Activated CD4-positive, CD25-positive, alpha-beta regulatory T cell treated with anti-CD3 and anti-CD28 coated beads, Interleukin-2, amount 50 U/mL, for 72 hours (primary cell): ENCODE measurements at places on chromosomes 11 and 22.

DNA sequence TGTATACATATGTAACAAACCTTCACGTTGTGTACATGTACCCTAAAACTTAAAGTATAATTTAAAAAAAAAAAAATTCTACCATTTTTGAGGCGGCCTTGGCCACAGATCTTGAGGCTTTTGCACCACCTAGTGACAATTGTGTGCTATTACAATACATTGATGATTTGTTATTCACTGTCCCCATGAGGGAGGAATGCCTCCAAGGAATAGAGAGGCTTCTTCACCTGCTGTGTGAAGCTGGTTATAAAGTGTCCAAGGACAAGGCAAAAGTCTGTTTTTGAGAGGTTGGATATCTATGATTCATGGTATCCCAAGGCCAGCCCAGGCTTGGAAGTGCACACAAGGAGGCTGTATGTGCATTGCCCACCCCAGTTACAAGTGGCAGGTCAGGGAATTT, 30.7 kb downstream of the SLC22A25 start:
- no peak for DNase-seq

DNA sequence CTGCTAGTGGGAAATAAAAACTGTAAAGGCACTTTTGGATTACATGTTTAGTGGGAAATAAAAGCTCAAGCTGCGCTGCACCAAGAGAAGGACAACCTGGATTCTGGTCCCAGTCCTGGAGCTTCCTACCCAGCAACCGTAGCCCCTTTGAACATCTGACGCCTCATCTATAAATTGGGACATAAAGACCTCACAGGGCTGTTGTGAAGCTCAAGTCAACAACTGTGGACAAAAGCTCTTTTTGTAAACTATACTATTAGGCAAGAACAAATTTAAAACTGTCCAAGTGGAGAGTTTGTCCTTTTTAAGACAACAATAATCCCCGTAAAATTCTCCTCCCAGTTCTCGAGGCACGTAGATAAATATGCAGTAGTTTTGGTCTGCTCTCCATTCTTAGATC, 17.6 kb upstream of the PCF11 start:
- no peak for DNase-seq

DNA sequence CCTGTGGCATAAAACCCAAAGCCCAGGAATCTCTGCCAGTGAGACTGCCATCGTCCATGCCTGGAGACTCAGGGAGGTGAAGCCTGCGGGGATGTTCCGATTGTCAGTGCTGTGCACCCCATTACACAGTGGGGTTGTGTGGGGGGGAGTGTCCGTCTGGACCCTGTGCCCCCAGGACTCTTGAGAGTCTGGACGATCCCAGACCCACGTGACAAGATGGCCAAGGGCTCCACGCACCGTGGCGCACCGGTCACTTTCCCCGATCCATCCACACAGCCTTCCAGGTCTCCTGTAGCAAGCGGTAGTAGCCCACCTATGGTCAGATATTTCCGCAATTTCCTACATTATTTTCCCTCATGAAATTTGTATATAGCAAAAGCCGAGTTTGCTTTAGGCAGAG, 20.9 kb upstream of the NRGN start:
- no peak for DNase-seq

DNA sequence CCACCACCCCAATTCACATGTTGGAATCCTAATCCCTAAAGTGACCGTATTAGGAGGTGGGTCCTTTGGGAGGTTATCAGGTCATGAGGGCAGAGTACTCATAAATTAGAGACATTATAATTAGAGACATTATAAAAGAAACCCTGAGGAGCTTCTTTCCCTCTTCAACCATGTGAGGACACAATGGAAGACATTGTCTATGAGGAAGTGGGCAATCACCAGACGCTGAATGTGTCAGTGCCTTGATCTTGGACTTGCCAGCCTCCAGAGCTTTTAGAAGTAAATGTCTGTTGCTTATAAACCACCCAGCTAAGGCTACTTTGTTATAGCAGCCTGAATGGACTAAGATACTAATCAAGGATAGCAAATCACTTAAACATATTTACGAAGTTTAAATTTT, 14.8 kb downstream of the GAB2 start:
- no peak for DNase-seq

DNA sequence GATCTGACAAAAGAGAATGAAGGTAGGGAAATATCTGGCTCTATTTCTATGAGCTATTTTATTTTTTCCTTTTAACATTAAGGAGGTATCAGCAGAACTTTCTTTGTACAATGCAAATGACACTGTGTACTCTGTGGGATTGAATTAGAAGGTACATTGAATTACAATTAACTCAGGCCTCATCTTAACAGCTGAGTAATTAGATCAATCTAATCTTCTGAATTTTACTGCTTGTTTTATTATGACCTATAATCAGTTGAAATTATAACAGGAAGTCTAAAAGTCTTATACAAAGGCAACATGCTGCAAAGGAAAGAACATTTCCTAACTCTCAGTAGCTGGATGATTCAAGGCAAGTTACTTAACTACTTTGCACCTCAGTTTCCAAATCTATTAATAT, 69.8 kb downstream of the RELT start:
- DNase-seq = no peak

DNA sequence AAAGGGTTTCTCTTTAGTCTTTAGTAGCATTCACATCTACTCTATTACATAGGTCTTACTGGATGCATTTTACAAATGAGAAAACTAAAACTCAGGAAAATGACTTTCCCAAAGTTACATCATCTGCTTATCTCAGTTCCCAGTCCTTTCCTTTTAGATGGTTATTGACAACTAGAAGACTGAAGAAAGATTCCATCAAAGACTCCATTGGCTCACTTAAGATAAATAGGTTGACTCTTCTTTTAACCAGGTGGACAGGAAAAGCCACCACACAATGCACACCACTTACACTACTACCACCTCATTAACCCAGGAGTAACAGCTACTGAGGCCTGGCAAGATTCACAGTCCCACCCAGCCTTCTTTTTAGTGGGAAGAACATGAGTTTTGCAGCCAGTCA, 123.6 kb downstream of the TRIM44 start:
- no peak for DNase-seq

DNA sequence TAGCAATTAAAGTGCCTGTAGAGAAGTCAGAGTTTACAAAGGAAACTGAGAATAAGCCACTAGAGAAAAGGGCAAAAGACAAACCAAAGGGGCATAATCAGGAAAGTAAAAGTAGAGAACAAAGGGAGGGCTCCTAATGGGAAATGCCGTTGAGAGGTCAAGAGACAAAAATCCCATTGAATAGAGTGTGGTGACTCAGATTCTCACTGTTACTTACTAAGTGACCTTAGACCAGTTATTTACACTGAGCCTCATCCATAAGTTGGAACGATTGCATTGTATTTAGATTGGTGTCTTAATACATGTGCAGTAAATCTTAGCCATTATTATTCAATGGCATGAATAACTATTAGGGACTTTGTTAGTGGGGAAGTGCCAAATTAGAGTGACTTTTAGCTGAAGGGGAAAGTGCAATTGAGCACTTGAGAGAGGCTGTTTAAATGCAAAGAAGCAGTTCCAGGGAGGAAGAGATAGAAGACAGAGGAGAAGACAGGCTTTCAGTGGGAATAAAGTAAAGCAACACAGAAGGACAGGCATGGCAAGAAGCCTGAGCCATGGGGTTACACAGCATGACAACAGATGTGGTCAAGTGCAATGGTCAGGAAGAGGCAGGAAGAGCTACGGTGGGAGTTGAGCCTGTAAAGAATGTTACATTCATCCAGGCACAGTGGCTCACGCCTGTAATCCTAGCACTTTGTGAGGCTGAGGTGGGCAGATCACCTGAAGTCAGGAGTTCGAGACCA, 82.6 kb downstream of the UBASH3B start:
- DNase-seq = no peak

GRCh38 chr22:28514321-28514821, 165.3 kb downstream of the TTC28 start:
- DNase-seq = no peak

DNA sequence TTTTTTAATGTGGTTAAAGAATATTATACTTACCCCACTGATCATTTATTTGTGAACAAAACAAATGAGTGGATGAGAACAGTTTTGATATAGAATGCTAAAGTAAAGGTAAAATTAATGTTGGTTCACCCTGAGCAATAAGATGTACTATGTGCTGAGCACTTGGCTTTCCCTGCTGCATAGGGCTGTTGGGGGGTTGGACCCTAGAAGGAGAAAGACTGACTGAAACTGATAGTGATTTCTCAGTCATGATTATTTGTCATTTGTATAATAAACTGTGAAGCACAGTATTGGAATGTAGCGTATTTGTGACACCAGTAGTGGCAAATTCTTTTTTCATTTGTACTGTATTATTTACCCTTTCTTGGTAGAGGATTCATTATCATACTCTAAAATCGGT, 63.3 kb downstream of the PRMT3 start:
- no peak for DNase-seq

DNA sequence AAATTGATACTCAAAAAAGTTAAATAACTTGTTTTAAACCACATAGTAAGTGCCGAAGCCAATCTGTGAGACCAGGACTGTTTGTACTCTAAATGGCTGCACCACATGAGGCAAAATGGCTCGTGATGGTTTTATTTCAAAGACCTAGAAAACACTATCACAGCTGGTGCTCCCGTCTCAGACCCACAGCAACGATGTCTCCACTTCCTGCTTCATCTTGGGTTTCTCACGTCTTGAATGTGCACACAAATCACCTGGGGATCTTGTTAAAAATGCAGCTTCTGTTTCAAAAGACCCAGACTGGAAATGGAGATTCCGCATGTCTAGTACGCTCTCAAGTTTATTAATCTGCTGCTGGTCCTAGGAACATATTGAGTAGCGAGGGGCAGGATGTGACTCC, 1.2 kb downstream of the CD3E start:
- DNase-seq = no peak

- no peak for DNase-seq
These were observed 737.1 kb downstream of the KCNA4 start for GRCh38 chr11:29279716-29280115.

DNA sequence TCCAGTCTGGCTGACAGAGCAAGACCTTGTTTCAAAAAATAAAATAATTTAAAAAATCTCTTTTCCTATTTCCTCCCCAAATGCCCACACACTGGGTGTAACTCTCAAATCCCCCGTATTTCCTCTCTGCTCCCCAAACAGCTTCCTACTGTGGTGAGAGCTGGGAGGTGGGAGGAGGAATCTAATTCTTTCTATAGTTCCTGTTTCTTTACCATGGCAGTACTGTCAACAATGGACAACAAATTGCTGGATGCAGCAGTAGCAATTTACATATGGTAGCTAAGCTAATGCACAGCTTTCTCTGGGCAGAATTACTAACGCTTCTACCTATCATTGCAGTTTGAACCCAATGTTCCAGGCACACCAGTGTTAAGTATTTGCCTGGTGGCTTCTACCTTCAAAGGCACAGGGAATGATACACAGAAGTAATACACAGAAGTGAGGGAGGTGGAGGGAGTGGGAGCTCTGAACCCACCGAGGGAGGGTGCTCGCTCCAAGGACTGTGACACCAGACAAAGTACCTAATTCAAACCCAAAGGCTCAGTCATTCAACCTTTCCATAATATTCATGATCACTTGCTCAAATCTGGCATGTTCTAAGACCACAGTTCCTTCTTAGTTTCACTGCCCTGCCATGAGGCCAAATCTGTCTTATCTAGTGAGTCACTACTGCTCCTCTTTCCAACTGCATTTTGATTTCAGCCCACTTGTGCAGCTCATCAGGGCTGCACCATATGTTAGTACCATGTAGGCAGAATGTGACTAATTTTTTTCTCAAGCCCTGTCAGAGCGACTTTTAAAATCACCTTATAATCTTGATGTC, 37.9 kb downstream of the CELF1 start:
- DNase-seq = no peak

DNA sequence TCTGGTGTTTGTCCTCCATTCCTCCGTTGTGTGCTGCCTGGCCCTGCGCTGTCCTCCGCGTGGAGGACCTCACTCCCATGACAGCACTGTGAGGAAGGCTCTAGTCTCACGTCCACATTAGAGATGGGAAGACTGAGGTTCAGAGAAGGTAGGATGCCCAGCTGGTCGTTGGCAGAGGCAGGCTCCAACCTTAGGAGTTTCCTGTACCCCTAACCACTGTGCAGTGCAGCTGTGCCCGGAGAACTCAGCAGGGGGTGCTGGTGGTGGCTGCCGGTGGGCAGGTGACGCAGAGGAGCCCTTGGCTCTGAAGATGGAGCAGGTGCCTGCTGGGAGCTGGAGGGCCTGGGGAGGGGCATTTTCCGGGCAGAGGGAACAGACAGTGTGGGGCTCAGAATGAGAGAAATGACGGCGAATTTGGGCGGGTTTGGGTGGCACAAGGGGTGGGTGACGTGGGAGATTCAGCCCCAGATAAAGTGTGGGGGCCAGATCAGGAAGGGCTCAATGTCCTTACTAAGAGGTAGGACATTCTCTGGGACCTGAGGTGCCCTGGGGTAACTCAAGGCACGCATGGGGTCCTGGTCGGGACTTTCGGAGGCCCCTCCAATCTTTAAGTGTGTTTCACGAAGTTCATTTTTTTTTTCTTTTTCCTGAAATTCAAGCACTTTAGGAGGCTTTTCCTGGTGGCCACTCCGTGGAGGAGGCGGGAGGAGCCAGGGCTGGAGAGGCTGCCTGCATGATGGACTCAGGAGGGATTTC, 535.0 kb downstream of the TBC1D22A start:
- DNase-seq = no peak

GRCh38 chr11:102287964-102288724, 29.1 kb upstream of the BIRC3 start:
- DNase-seq = no peak

DNA sequence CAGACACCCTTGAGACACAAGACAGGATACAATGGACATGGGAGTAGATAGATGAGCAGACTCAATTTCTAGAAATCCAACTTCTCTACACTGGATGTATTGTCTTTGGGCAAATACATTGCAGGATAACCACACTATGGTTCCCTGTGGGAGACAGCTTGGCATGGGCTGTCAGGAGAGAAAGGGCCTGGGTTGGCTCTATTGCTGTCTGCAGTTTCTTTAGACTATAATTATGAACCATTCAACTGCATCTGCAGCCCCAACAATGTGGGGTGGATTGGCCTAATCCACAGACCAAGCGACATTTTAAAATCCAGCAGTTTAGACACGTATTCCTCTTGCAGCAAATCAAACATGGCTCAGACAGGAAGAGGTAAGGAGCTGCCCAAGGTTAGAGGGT, 60.3 kb downstream of the ETS1 start:
- no peak for DNase-seq

- DNase-seq = no peak
These were observed 48.2 kb downstream of the HIRA start for GRCh38 chr22:19383292-19383691.

- no peak for DNase-seq
These were observed 6.6 kb downstream of the PITPNM1 start for GRCh38 chr11:67498544-67498972.

DNA sequence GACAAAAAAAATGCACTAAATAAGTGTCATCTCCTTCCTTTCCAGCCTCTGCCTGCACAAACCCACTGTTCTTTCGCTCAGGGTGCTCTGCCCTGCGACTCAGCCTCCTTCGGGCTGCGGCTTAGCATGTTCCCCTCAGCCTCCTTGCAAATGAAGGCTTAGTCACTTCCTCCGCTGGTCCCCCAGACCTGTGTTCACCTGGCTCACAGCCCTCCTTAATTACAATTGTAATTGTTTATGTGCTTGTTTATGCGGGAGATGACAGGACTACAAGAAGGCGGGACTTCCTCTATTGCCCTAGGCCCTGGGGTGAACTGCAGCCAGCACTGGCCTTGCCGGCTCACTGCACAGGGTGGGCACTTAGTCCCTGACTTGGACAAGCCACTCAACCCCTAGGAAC, 303.6 kb downstream of the KIRREL3 start:
- no peak for DNase-seq

- peak; percentile 5 for DNase-seq
These were observed 24.6 kb downstream of the FXYD6 start for GRCh38 chr11:117851852-117852251.
